Right forelimb (tissue), 1 donor: ENCODE measurements at places on chromosomes 3 and 15.

GRCh38 chr3:130800829-130801228 lies 54.2 kb upstream of the PIK3R4 start:
- no peak for DNase-seq

DNA sequence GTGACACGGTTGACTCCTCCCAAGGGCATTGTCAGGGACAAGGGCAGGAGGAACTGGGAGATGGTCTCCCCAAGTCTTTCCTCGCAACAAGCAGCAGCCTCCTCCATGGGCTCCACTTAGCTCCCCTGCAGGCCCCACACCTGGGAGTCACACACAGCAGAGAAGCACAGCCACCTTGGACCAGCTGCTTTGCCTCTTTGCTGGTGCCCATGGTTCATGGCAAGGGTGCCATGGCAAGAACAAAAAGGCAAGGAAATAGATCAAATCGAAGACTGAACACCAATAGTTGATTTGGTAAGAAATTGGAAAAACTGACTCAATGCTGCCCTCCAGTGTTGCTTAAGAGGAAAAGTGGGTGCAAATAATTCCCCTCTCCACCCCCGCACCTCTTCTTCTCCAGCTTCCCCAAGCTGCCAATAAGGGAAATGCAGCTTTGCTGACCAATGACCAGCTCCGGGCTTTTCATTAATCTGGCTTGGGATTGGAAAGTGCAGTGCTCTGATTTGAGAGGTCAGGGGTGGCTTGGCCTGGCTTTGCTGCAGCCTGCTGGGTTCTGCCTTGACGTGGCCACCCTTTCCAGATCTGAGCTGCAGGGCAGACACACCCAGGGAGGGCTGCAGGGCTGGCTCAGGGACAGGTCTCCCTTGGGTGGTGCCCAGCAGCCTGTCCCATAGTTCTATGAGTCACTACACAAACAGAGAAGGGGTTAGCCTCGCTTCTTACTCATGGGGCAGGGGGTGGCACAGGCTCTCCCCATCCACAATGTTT lies 162.0 kb downstream of the KLF13 start:
- DNase-seq: peak; percentile 59

GRCh38 chr3:151726016-151726415 lies 7.7 kb upstream of the AADACL2 start:
- DNase-seq: no peak

DNA sequence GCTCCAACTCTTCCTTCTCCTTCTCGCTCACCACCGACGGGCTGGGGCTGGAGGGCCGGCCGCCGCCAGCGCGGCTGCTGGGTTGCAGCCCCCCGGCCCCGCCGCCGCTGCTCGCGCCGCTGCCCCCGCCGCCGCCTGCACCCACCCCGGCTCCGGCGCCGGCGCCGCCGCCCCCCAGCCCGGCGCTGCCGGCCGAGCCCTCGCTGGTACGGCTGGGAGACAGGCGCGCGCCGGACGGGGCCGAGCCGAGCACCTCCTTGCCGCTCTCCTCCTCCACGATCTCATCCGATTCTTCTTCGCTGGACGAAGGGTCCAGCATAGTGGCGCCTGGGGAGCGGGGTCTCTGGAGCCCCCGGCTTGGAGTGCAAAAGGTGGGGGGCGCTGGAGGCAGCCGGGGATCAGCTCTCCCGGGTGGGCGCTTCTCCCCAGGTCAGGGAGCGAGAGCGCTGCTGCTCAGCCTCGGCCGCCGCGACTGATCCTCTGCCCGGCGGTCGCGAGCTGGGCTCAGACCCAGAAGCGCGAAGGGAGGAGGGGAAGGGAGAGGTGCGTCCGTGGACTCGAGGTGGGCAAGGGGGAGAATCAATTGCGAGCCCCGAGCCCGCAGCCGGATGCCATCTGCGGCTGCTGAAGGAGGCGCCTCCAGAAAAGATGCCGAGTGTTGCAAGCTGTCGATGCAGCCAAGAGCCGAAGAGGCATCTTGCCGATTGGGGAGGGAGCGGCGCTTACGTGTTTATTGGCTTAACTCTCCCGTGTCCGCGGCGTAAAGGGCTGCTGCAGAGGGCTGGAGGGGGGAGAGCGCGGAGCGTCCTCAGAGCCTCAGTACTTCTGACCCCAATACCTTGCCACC lies at the start of gene CADPS:
TSS of gene CADPS (minus strand) at position 706 of the 847 bp plus-strand sequence. CDS start at position 319, 387 bp downstream.
- peak; percentile 46 for DNase-seq
